ENCODE measurements at places on chromosomes 12 and 14. TPM values are rescaled to one million over a fixed set of nuclear protein-coding genes. Genes with fewer than 3 reads are reported as not detected.

RPL10L gene
- total RNA-seq = not detected

KIF5A gene
- 1.00 TPM for total RNA-seq

HSP90AA1 gene
- total RNA-seq = 297 TPM

GNG2 gene
- 81.3 TPM for total RNA-seq

GPRC5A gene
- total RNA-seq = not detected

CDCA3 gene
- total RNA-seq = 1.3 TPM

CCDC88C gene
- 293 TPM for total RNA-seq

ANO4 gene
- total RNA-seq = not detected

AHNAK2 gene
- 0.15 TPM for total RNA-seq

KRT8 gene
- total RNA-seq = 0.29 TPM

HOXC10 gene
- not detected for total RNA-seq

KRT78 gene
- total RNA-seq = not detected

LRFN5 gene
- not detected for total RNA-seq

ETV6 gene
- 41.3 TPM for total RNA-seq

ASCL1 gene
- not detected for total RNA-seq

C14orf132 gene
- 18.2 TPM for total RNA-seq

SRSF9 gene
- total RNA-seq = 143 TPM

GYS2 gene
- total RNA-seq = 0.32 TPM

DTX1 gene
- total RNA-seq = 7.5 TPM

CD163 gene
- 10.0 TPM for total RNA-seq

NR1H4 gene
- total RNA-seq = not detected

ZDHHC22 gene
- not detected for total RNA-seq

TMEM132C gene
- not detected for total RNA-seq

STK38L gene
- total RNA-seq = 21.8 TPM

RNU4-1 gene
- 1,200 TPM for total RNA-seq

ERGIC2 gene
- 74.9 TPM for total RNA-seq

COL2A1 gene
- total RNA-seq = not detected

NGB gene
- not detected for total RNA-seq

SLC48A1 gene
- total RNA-seq = 12.1 TPM

MMP14 gene
- 3.8 TPM for total RNA-seq

ATG101 gene
- total RNA-seq = 27.0 TPM
